A549 treated with RU486 at 1 μM for 4 hours (cell line): ENCODE measurements at places on chromosomes 3 and 15. TPM values are rescaled to one million over a fixed set of nuclear protein-coding genes. Genes with fewer than 3 reads are reported as not detected.

ARHGAP11A gene
- 46.5 to 102 TPM (median 75.8 TPM) in 5 replicates for total RNA-seq

C3orf18 gene
- 2.0 to 2.9 TPM (median 2.5 TPM) in 5 replicates for total RNA-seq

SLC25A36 gene
- total RNA-seq, result 9.8 to 22.2 TPM (median 20.8 TPM) in 5 replicates

TASOR gene
- total RNA-seq, result 10.2 to 24.5 TPM (median 22.0 TPM) in 5 replicates

FETUB gene
- total RNA-seq, result 0.07 to 0.37 TPM (median 0.26 TPM) in 3 of 5 replicates, not detected in the others

MYRIP gene
- total RNA-seq, result not detected in 5 replicates

EPHB3 gene
- 0.23 to 0.51 TPM (median 0.35 TPM) in 5 replicates for total RNA-seq
